ENCODE measurements at places on chromosomes 13 and 19. TPM values are rescaled to one million over a fixed set of nuclear protein-coding genes. Genes with fewer than 3 reads are reported as not detected.

- no peak for DNase-seq
Measured at GRCh38 chr13:73535341-73535740, 476.5 kb downstream of the KLF5 start.

GRCh38 chr13:91375116-91375729, 23.2 kb upstream of the GPC5 start:
- DNase-seq, result peak; percentile 7

DNA sequence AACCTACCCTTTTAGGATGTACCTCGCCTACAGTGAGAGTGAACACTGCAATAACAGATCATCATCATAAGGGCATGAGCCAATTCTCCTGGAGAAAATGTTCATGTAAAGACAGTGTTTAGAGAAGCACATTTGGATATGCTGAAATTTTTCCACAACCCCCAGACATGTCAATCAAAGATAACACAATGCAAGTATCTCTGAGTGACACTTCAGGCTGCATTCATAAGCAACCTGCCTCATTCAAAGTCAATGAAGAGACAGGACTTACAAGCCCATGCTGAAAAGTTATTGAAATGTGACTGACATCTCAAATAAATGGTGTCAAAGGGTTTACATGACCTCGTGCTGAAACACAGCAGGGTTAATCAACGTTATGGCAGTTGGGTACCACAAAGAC, 102.0 kb downstream of the PCDH9 start:
- no peak for DNase-seq

GRCh38 chr13:79775830-79776229, 294.9 kb downstream of the NDFIP2 start:
- DNase-seq, result peak; percentile 78

DNA sequence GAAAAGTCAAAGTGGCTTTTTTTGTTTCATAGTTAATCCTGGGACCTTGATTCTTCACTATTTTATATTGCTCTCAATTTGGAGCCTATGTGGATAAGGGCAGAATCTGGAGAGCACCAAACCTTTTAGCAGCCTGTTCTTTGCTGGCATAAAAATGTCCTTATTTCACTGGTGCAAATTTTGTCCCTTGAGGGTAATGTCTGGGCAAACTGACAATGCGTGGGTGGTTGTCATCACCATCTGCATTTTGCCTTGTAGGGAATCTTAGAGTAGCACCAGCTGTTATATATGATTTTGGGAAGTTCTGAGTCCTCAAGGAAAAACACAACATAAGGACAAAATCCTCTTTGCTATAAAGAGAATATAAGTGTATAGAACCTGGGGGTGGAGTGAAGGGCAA, 336.9 kb upstream of the HTR2A start:
- DNase-seq, result no peak

DNA sequence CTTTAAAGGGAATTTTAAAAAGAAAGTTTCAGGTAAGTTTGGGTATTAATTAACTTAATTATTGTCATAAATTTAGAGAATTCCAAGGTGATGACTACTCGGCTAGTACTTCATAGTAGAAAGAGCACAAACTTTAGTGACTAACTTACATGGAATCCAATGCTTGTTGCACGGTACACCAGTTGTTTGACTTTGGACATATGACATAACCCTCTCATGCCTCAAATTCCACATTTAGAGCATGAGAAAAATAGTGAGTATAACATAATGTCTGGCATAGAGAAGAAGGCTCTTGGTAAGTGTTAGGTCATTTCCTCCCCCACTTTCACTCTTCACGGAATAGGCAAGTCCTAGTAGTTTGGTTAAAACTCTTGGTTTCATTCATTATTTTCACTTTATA, 1249.4 kb upstream of the SLC10A2 start:
- DNase-seq, result peak; percentile 96

- no peak for DNase-seq
Measured at GRCh38 chr13:54183166-54183565, 1154.6 kb downstream of the OLFM4 start.

- peak; percentile 29 for DNase-seq
Measured at GRCh38 chr13:93797463-93797862, 570.9 kb downstream of the GPC6 start.

DNA sequence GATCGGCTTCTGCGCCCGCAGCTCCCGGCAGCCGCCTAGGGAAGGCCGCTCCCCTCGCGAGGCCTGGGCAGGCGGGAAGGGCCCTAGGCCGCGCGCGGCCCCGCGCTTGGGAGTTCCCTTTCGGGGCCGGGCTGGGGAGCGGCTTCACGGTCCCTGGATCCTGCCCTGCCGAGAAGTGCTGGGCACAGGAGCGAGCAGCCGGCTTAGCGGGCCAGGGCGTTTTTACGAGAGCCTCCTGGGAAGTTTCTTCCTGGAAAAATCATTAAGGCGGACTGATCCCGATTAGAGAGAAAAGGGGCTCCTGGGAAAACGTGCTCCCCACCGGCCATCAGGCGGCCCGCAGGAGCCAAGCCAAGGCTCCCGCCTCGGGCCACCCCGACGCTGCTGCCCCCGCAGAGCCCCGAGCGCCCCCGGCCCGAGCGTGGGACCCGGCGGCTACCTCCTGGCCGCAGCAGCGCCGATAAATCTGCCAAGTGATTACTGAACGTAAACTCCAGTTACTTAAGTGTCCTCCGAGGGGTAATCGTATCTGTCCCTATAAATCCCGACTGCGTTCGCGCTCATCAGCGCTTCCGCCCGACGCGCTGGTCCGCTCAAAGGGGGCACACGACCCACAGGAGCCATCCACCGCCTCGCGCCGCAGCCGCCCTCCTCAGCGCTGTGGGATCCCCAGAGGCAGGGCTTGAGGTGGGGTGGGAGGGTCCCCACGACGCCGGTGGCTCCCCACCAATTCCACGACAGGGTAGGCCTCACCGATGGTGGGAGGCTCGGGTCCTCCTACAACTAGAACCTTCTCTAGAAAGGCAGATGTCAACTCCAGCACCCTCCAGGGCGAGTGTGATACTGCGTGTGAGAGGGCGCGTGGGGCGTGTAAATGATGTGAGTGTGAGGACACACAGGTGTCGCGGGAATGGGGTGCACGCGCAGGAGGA, 2.8 kb downstream of the ZIC5 start:
- no peak for DNase-seq

GRCh38 chr19:45947926-45948325, 25.7 kb downstream of the NOVA2 start:
- peak; percentile 16 for DNase-seq

GRCh38 chr13:74201530-74201929, 67.3 kb upstream of the KLF12 start:
- DNase-seq, result no peak

DNA sequence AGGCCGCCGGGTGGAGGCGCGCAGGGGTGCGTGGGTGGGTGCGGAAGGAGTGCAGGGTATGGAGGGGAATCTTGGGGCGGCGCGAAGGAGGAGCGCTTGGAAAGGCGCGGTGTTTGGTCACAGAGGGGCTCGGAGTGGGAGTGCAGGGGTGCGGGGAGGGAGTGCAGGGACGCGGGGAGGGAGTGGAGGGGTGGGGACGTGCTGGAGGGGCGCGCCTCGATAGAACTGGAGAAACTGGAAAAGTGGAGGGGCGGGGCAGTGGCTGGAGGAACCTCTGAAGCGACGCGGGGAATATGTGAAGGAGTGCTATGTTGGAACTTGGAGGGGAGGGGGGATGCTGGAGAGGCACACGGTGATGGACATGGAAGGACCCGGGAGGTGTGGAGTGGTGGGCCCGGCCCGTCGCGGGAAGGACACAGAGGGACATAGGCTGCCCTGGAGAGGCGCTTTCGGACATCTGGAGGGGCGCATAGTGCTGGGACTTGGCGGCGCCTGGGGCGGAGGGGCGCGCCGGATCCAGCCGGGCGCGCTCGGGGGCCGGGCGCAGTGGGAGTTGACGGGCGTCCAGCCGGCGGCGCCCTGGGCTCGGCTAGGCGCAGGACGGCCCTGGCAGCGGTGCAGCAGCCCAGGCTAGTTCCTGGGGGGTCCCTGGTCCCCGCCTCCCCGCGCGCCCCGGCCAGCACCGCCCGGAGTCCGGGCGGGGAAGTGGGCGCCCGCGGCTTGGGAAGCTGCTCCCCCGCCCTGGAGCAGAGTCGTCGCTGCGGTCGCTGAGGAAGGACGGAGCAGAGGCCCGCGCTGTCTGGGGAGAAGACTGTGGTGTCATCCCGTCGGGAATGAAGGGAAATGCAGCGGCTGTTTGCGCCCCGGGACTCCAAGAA, 20.8 kb upstream of the SGCG start:
- DNase-seq, result no peak

- DNase-seq, result peak; percentile 87
Measured at GRCh38 chr13:33524086-33524485, 238.5 kb upstream of the STARD13 start.

Gene C2CD4C
- 0.32 TPM for total RNA-seq

Gene RFPL4AL1
- not detected for total RNA-seq

Gene CYP2A6
- not detected for total RNA-seq

Gene ZNF486
- total RNA-seq, result 3.0 TPM

Gene ZNF260
- total RNA-seq, result 13.5 TPM

Gene FLT3
- total RNA-seq, result not detected

Gene CKAP2
- 113 TPM for total RNA-seq

Gene ZNF610
- total RNA-seq, result 1.8 TPM
